ENCODE measurements at places on chromosomes 16 and 17.

DNA sequence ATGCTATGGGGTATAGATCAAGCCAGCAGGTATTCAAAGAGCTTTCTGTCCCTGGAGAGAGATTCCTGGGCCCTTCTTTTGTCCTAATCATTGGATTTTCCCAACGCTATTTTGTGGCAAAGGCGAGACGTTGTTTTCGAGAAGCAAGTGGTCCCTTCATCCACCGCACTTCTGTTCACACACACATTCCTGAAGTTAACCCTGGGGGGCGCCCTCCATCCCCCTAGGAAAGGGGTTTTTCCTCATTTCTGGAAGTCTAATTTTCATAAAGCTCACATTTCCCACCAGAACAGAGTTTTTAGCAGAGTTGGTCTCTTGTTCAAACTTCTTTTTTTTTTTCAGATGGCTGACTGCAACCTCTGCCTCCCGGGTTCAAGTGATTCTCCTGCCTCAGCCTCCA, 11.9 kb downstream of the SCGB1C2 start:
- no peak for DNase-seq

DNA sequence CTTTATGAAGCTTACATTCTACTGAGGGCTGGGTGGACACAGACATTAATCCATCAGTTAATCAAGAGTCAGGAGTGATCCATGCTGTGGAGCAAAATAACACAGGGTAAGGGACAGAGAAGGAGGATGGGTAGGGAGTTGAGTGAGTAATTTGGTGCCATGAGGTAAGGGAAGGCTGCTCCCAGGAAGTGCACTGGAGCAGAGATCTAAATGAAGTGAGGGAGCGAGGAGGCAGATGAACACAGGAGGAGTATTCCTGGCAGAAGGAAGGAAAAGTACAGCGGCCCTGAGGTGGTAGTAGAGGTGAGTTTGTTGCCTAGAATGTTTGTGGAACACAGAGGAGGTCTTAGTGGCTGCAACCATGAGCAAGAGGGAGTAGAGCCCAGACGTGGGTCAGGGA, 34.8 kb downstream of the ASIC2 start:
- no peak for DNase-seq

DNA sequence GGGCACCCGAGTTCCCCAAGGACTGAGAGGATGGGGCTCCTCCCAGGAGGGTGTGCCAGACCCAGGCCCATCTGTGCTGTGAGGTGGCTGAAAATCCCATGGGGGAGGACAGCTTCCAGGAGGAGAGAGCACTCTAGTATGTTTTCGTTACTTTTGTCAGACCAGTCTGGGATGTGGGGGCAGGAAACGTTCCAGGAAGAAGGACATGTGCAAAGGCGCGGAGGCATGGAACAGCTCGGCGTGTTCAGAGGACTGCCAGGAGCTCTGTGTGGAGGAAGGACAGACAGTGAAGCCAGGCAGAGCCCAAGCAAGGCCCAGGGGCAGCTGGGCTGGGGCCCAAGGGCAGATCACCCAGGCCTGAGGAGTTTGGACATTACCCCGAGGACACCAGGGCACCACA, 7.0 kb downstream of the CA4 start:
- DNase-seq, result no peak

GRCh38 chr17:57629886-57630285, 115.2 kb downstream of the CCDC182 start:
- no peak for DNase-seq

- DNase-seq, result no peak
These were observed 28.8 kb downstream of the NLRC3 start for GRCh38 chr16:3548445-3548844.

- DNase-seq, result no peak
These were observed 396.7 kb upstream of the MAF start for GRCh38 chr16:79997257-79997656.

DNA sequence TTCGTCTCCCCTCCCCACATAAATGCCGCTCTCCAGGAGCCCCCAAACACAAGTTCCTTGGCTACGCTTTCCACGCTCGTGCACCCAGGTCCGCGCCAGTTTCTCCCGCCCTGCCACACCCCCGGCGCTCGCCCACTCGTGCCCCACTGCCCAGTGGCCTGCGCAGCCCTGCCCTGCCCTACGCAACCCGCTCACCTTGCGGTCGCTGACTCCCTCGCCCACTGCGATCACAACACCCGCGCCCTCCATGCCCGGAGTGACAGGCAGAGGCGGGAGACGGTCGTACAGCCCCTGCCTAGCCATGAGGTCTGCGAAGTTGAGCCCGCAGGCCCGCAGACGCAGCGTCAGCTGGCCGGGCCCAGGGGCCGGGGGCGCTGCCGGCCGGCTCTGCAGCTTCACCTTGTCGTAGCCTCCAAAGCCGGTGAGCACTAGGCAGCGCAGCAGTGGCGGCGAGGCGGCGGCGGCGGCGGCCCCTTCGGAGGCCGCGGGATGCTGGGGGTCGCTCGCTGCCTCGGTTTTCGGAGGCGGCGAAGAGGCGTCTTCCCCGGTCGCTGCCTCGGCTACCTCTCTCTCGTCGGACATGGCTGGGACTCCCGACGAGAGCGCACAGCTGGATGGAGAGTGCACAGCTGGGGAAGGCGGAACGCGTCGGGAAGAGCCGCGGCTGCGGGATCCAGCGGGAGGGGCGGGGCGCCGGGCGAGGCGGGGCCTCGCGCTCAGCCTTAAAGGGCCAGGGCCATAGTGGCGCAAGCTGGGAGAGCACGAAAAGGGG, at the start of gene VAT1:
TSS of gene VAT1 (minus strand) at position 645 of the 772 bp plus-strand sequence. CDS start at position 582, 63 bp downstream.
- DNase-seq, result peak; percentile 92

DNA sequence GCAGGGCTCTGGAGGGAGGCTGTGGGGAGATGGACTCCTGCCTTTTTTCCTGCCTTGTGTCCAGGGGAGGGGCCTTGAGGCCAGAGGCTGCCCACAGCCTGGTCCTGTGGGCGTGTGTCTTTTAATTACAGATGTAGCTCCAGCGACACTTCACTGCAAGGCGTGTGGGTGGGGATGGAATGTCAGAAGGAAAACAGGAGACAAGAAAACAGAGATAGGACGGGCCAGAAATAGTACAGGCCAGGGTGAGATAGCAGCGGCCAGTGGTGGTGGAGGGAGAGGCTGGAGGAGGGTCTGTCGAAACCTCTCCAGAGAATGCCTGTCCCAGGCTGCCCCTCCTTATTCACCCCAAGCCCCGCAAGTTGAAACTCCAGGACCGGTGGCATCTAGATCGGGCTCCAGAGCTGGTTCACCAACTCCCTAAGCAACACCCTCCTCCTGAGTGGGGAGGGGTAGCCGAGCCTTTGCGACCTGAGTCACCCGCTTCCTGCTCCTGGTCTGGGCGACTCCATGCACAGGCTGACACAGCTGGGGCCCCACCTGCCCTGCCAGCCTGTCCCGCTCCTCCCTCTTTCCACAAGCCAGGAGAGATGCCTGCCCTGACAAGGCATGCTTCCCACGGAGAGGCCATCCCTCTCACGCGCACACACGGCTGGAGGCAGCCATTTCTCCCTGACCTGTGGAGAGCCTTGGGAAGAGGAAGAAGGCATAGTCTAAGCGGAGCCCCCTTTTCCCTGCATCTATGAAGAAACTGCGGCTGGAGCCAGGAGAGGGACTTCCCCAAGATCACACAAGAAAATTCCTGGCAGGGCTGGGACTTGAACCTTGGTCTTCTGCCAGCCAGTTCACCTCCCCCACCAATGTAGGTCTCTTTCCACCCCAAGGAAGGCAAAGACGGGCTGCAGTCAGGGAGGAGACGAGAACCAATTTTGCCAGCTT, 6.6 kb upstream of the JUP start:
- DNase-seq, result peak; percentile 83

GRCh38 chr16:74577882-74578366, 29.0 kb downstream of the GLG1 start:
- peak; percentile 12 for DNase-seq

DNA sequence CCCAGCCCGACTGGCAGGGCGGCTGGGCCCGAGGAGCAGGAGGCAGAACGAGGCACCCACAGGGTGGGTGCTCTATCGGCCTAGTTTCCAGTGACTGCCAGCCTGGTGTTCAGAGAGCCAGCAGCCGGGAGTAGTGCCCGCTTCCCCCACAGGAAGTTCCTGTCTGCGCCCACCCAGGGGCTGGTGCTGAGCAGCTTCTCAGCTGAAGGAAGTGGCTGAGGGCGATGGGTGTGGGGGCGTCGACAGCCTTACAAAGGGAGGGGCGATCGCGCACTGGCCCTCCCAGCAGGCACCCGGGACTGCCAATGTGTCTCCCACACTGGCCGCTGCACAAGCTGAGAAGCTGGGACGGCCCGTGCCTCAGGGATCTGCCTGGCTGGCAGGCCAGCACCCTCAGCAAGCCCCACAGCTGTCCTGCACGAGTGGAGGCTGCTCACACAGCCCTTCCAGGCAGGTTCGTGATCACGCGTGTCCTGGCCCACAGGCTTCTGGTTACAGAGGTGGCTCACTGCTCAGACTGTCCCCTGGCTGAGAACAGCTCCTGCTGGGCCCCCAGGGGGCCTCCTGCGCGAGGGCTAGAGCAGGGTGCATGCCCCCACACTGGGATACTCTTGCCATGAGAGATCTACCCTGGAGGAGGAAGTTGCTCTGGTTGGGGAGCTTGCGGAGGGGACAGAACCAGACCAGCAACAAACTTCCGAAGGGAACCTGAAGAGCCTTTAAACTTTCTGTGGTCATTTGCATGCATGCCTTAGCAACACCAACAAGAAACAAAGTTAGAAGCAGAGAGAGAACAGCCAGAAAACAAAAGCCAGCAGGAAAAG, 2.5 kb downstream of the RNF166 start:
- DNase-seq, result no peak

DNA sequence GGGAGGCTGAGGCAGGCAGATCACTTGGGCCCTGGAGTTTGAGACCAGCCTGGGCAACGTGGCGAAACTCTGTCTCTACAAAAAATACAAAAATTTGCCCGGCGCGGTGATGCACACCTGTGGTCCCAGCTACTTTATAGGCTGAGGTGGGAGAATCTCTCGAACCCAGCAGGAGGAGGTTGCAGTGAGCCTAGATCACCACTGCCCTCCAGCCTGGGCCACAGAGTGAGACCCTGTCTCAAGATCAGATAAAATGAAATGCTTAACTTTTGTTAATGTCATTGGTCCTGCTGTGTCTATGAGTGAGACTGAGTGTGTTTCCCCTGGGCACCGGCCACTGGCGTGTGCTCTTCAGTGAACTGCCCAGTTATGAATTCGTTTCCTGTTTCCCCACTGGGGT, 10.5 kb downstream of the FAM234A start:
- no peak for DNase-seq

GRCh38 chr16:85308611-85309540, 196.6 kb upstream of the CIBAR2 start:
- DNase-seq, result no peak

- no peak for DNase-seq
These were observed 44.5 kb downstream of the ZNRF1 start for GRCh38 chr16:75043175-75043895.

DNA sequence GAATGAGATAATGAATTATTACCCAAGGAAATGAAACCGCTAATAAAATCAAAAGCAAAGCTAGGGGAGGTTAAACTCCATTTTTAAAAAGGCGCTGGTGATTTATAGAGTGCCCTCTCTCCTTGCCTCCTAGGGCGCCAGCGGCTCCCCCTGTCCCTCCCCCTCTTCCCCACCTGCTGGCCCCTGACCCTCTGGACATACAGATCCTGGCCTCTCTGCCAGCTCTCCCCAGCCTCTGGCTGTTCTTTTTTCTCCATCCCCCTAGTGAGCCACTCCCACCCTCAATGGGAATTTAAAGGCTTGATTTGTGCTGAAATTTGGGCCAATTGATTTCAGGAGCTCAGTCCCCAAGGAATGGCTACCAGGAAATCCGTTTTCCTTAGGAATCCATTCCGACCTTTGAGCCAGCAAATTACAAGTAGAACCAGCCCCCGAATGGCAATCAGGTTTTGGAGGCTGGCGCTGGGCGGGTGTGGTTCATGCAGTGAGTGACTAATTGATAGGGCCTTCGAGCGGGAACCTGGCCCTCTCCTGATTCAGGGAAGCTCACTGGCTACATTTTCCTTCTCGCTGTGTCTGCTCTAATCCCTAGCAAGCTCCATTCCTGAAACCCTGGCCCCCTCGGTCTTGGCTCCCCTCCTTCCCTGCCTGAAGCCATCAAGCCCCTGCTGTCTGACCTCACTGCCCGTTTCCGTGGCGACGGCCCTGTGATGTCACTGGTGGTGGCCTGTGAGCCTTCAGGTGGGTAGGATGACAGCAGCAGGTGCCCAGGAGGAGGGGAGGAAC, 141.9 kb upstream of the SDK2 start:
- no peak for DNase-seq

DNA sequence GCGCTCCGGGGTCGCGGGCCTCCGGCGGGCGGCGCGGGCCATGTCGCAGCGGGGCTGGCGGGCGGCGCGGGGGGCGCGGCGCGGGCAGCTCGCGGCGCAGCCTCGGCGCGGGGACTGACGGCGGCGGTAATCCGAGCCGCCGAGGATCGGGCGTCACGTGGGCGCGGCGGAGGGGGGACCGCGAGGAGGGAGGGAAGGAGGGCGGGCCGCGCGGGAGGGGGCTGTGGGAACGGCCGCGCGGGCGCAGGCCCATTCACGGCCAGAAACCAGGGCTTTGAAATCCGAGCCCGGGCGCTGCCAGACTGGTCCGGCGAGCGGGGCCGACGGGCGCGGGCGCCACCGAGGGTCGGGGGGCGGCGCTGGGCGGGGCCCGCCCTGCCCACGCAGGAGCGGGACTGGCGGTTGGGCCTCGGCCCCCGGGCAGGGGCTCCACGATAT, at the start of gene MTSS2:
TSS of gene MTSS2 (minus strand) at position 116 of the 438 bp plus-strand sequence. CDS start 262 bp downstream, outside the sequence.
- DNase-seq, result peak; percentile 93

Measured in urothelium cell line (cell line).